ENCODE measurements at places on chromosomes 2 and 18.

- DNase-seq: peak; percentile 42
Measured at GRCh38 chr2:172242961-172243360, 140.3 kb upstream of the DLX2 start.

GRCh38 chr2:73020306-73020656 is 51.2 kb downstream of the SFXN5 start:
- no peak for DNase-seq

DNA sequence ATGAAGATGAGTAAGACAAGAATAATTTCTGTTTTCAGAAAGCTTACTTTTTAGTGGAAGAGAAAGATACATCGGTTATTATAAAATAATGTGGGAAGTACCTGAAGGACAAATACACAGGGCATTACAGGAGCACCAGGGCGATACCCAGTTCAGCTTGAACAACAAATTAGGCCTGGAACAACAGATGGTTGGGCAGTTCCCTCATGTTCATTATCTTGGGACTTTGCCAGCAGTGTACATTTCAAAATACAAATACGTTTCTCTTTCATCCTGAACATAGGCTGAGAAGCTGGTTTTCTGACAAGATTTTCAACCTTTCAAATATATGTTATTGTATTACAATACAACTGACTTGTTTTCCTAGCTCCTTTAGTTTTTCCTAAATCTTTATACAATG is 79.6 kb downstream of the TGIF1 start:
- no peak for DNase-seq

- peak; percentile 15 for DNase-seq
Measured at GRCh38 chr2:149200109-149200520, 130.3 kb upstream of the LYPD6 start.

DNA sequence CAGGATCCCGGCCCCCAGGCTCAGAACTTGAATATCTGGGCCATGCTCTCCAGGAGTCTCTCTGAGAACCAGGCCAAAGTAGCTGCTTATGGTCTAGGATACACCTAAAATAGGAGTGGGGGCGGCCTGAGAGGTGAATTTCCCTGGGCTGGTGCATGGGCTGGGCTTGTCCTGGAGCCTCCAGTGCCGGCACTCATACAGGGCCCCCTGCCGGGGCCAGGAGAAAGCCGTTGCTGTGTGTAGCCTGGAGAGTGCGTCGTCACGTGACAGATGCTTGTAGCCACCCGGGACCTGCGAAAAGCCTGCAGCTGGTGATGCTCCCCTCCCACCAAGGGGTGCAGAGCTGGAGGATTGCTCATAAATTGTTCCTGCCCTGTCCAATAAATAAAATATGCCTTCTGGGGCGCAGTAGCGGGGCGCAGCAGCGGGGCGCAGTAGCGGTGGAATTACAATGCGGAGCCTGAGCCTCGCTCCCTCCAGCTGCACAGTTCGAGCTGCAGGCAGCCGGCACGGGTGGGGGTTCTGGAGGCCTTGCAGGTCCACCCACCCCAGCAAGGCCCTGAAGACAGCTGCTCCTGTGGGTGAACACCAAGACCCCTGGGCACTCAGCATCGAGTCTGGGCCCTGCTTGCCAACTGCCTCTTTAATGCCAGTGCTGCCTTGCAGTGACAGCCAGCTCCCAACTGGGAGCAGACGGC is 289.9 kb downstream of the NDUFA10 start:
- no peak for DNase-seq

- DNase-seq: peak; percentile 21
Measured at GRCh38 chr2:190050001-190050400, 12.5 kb downstream of the MSTN start.

DNA sequence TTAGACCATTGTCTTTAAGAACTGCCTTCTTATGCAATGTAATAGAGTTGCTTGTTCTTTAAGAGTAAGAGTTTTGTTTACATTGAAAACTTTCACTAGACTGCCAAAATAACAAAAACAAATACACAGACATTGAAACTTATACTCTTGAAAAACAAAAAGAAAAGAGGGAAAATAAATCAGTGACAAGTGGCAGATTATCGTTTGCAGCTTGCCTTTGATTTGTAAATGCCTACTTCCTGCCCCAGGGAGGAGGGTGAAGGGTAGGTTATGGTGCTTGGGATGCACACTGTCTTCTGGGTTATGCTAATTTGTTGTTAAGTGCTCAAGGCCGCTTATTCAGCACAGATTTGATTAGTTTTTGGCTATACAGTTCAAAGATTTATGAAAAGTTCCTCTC is 198.7 kb downstream of the TGIF1 start:
- no peak for DNase-seq

DNA sequence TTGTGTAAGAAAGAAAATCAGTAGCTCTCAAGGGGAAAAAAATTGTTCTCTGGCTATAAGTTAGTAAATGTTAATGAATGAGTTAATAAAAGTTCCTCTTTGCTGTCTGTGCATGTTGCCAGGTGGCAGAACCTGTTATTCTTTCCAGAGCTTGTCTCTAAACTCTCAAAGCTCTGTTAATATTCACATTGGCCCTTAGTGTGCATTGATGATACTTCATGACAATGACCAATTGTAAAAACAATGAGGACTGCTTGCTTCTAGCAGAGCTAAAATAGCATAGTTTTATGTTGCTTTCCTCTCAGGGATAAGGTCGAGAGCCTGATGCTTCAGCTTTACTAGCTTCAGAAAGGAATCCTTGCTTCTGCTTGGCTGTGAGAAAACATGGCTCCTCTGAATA is 91.5 kb downstream of the RAD51AP2 start:
- DNase-seq: no peak

DNA sequence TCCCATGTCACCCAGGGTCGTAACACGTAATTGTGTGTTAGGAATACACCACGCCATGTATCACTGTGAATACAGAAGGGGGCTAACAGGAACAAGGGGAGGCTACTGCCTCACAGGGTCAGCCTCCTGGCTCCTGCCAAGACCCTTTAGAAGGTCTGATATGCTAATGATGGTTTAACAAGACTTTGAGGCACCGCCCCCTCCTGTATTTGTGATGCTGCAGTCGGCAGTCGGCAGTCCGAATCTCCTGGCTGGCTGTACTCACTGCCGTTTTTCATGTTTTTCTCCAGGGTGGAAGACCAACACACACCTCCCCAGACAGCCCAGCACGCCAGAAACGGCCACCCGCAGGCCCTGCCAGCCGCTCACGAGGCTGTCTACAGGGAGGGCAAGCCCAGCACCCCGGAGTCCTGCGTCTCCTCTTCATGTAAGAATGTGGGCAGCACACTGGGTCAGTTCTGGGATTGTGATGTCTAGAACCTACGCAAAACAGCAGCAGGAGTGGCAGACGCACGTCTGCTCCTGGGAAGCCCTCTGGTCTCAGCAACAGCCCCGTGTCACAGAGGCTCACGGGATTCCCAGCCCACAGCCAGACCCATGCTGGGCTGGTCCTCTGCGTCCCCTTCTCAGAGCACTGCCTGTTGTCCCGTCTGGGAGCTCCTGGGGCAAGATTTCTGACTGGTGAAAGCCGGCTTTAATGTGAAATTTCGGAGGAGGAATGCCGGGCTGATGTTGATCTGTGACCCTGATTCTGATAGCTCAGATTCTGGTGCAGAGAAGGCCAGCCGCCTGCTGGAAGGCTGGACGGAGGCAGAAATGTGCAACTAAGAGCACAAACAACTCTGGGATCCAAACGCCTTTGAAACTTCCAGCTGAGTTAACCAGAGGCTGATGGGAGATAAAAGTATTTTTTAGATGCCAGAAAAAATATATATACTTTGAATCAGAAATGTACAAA is 39.7 kb upstream of the B3GNT7 start:
- DNase-seq: no peak

- no peak for DNase-seq
Measured at GRCh38 chr18:13387855-13388548, 169.4 kb downstream of the LDLRAD4 start.

- no peak for DNase-seq
Measured at GRCh38 chr2:129404000-129404685, 575.3 kb upstream of the RAB6C start.

- DNase-seq: no peak
Measured at GRCh38 chr2:222424276-222424728, at the start of gene SGPP2. TSS of gene SGPP2 (plus strand) at chr2:222424543. CDS start at chr2:222424603, 60 bp downstream.

DNA sequence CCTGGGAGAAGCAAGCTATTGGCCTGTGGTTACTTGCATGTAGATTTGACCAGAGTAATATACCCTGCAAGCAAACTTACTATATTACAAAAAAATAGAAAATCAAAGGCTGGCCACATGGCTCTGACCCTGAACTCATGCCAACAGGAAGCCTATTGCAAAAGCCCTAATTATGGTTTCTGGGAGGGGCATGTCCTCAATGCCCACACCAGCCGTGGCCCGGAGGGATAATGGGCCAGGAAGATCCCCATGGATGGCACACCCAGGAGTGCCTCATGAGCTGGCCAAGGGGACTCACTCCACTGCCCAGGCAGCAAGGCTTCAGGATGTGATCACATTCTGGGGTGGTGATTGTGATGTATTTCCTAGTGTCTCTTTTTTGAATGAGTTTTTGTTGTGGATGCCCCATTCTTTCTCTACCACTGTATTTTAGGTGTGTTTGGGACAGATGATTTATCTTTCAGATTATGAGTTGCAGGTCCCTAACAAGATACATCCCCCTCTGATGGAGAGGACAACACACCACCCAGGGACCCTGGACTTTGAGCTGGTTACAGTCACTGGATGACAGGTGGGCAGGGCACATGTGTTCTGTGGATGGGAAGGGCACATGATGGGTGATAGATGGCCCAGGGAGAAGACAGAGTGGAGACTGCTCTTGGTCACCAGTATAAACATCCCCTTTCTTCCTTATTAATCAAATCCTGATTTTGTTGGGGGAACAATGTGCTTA is 18.7 kb upstream of the TFCP2L1 start:
- DNase-seq: peak; percentile 9

DNA sequence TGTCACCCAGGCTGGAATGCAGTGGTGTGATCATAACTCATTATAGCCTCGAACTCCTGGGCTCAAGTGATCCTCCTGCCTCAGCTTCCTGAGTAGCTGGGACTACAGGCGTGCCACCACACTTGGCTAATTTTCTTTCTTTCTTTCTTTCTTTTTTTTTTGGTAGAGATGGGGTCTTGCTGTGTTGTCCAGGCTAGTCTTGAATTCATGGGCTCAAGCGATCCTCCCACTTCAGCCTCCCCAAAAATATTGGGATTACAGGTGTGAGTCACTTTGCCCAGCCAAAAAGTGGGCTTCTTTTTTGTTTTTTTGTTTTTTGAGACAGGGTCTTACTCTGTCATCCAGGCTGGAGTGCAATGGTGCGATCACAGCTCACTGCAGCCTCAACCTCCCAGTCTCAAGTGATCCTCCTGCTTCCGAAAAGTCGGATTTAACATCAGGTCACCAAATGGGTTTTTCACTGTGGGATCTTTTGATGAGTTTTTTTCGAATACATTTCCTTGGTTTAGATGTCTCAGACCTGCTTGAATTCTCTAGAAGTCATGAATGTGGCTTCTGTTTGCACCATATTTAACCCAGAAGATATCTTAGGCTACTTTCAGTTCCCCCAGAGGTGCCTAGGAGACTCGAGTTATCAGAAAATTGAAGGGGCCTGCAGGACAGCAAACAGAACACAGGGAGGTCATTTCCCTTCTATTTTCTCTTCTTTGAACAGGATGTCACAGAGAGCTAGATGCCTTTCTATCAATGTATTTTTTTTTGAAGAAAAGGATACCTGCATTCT is 8.9 kb downstream of the RAB31 start:
- DNase-seq: no peak

- no peak for DNase-seq
Measured at GRCh38 chr2:54247115-54247514, 8.9 kb downstream of the TSPYL6 start.

GRCh38 chr2:45166229-45166890 is 157.1 kb upstream of the SIX2 start:
- DNase-seq: no peak

DNA sequence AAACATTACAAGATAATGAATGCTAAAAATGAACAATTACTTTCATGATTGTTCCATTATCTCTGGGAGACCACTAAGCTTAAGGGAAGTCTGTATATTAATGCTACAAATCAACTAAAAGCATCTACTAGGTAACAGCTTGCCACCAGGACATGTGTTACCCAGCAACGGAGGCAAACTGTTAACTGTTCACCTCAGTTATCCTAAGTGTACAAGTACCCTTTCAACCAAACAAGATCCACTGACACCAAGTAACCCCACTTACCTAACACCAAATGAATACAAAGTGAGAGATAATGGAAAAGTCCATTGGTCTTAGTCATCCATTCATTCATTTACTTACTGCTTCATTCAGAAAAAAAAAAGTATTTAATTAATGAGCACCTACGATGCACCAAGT is 54.7 kb upstream of the KIDINS220 start:
- peak; percentile 62 for DNase-seq

- DNase-seq: no peak
Measured at GRCh38 chr2:44668336-44668735, 273.2 kb upstream of the SIX3 start.

GRCh38 chr2:207150284-207150683 is 15.5 kb downstream of the KLF7 start:
- no peak for DNase-seq

DNA sequence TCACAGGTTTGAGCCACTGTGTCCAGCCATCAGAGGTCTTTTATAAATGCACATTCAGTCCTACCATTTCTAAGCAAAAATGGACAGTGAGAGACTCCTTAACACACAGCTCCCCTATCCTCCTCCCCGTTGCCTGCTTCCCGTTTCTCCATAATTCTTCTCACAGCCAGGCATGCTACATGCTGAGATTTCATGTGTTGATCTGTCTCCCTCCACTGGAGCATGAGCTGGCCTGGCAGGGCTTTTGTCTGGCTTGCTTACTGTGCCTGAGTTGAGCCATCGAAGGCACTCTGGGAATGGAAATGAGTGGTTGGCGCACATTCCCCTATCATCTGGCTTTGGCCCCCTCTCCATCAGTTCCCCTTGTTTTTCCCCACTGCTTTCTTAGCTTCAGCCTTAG is 413.5 kb downstream of the PTPRM start:
- peak; percentile 52 for DNase-seq

DNA sequence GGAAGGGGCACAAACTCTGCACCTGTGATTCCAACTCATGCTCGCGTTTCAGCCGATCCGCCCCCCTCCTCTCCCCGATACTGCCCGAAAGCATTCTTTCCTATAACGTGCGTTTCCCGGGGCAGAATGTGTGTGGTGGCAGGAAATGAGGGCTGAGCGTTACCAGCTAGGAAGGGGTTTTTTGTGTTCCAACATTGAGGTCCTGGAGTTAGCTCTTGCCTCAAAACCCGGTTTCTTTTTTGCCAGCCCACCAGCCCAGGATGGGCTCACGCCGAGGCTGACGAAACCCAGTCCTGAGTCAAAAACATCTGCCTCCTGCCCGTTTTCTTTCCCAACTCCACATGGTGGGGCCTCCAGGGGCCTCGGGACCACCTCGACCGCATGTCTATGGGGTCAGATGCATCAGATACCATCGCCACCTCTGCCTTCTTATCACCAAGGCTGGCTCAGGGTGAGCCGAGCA is 113.7 kb upstream of the COPS8 start:
- no peak for DNase-seq

- no peak for DNase-seq
Measured at GRCh38 chr2:236673823-236674185, 104.2 kb downstream of the ACKR3 start.

GRCh38 chr2:158047156-158047611 is 54.5 kb upstream of the UPP2 start:
- no peak for DNase-seq
